ENCODE measurements at places on chromosomes 5 and 9. TPM values are rescaled to one million over a fixed set of nuclear protein-coding genes. Genes with fewer than 3 reads are reported as not detected.

PTPN3 gene
- total RNA-seq = 5.3 TPM

GRCh38 chr9:133099726-133100505 lies 21.1 kb downstream of the RALGDS start:
- DNase-seq = no peak

CACNA1B gene
- total RNA-seq = 35.6 TPM

GRCh38 chr5:110736753-110737152 lies 2.1 kb upstream of the SLC25A46 start:
- DNase-seq = no peak

GRCh38 chr5:111233052-111233374 lies 8.8 kb downstream of the CAMK4 start:
- DNase-seq = no peak

All from occipital lobe (tissue), 3 donors.